ENCODE measurements at places on chromosomes 2 and 18. TPM values are rescaled to one million over a fixed set of nuclear protein-coding genes. Genes with fewer than 3 reads are reported as not detected.

The UGT1A8 gene
- not detected for total RNA-seq

The PMAIP1 gene
- 0.98 TPM for total RNA-seq

The TRIM54 gene
- total RNA-seq = not detected

The NR4A2 gene
- total RNA-seq = 6.1 TPM

The EDAR gene
- not detected for total RNA-seq

The TXNDC2 gene
- total RNA-seq = under 0.01 TPM

Measured in temporal lobe (tissue), 4 donors.